ENCODE measurements at places on chromosomes 6 and 20.

DNA sequence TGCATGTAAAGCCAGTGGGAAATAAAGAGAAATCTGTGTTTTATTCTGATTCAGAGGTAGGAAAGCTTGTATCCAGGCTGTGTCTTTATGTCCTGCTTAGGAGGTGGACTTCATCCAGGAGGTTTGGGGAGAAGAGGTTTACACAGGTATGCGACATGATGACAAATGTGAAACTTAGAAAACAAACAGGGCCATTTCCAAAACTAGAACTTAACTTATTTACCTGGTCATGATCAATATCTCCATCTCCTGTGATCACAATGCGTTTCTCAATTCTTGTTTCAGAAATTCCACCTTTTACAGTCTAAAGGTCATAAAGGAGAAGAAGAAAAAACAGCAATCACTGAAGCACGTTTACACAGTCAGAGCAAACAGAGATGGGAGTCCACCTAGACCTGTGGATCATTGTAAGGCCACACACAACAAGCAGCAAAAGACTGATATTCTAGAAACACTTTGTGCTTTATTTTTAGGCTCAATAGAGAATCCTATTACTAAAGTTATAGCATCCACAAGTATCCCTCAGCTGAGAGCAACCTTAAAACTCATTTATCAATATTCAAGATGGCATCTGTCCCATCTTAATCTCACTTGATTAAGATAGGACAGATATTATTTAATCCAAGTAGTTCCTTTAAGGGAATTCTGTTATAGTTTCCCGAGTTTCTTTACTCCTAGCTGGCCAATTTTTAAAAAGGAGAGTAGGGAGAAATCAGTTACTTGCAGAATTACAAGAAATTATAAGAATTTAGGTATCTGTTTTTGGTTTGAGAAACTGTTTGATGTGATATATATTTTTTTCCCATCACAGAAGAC is 36.4 kb downstream of the SMLR1 start:
- DNase-seq = no peak

GRCh38 chr6:27650620-27651370 is 177.9 kb upstream of the ZNF184 start:
- DNase-seq = peak; percentile 90

- no peak for DNase-seq
Observed at GRCh38 chr20:25992146-25992545, 295.5 kb upstream of the ZNF337 start.

DNA sequence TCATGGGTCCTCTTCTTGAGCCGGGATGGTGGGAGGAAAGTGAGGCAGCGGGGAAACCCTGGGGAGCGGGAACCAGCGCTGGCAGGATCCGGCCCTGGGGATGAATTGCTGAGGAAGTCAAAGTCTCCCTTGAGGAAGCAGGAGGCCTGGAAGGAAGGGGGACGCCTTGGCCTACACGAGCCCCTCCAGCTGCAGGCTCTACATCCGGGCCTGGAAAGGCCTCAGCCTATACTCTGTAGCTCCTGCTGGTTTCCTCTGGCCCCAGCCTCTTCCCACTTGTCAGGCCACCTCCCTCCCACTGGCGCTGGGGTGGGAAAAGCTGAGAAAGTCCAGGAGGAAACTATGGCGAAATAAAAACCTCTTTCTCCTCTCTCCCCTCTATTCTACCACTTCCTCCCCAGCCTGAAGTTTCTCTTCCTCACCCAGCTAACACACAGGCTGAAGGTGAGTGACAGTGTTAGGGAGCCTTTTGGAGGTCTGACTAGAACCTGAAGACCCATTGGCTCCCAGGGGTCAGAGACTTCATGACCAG is 14.9 kb downstream of the TREML2 start:
- DNase-seq = no peak

DNA sequence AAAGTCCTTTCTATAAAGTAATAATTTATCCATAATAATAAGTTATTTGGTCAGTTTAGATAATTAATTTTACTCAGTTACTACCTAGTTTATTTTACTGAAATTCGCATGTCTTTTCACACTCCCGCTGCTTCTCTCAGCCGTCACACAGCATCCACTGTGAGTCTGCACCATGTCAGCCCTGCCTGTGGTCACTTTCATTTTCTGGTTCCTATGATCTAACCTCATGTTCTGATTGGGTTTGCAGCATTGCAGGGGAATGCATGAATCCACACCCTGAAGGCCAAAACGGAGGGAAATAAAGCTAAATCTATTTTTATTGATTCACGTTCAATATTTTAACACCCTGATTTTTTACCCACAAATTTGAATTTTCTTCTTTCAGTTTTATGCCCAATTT is 47.4 kb downstream of the PDE10A start:
- DNase-seq = no peak

- no peak for DNase-seq
Observed at GRCh38 chr6:163296835-163297519, 117.5 kb upstream of the QKI start.

GRCh38 chr6:10791673-10792072 is 44.1 kb downstream of the TMEM14B start:
- DNase-seq = no peak

GRCh38 chr6:31534521-31535040 is 5.8 kb downstream of the MCCD1 start:
- no peak for DNase-seq

DNA sequence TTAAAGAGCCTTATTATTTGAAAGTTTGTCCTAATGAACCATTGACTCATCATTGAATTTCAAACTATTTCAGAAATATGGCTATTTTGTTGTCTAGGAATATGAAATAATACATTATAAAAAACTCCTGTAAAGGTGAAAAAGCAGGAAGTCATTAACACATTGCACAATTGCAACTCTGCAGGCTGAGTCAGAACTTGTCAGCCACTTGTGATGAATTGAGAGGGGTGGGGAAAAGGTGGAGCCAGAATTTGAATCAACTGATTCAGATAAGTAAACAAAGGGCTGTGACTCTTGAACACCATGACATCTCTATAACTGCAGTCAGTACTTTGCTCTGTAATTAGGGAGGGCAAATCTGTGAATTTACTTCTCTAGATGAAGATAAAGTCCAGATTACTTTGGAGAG is 6.0 kb downstream of the C6orf141 start:
- peak; percentile 45 for DNase-seq

- DNase-seq = no peak
Observed at GRCh38 chr6:82240186-82240585, 7.4 kb downstream of the IBTK start.

- no peak for DNase-seq
Observed at GRCh38 chr20:48617481-48617880, 210.3 kb downstream of the PREX1 start.

- DNase-seq = no peak
Observed at GRCh38 chr6:146183831-146184230, 155.0 kb downstream of the GRM1 start.

DNA sequence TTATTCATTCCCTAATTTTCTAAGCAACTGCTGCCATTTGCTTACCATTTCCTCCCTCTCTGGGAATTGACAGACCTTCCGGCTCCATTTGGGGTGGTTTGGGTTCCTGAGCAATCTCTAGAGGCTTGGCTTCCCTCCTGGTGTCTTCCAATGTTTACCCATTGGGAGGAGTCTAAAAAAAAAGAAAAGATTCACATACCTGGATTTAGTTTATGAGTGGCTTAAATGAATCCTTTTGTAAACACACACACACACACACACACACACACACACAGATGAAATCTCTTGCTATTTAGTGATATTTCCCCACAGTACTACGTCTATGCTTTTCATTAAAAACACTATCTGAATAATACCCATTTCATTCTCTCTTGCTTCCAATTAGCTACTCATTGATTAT is 48.3 kb upstream of the TRAF3IP2 start:
- no peak for DNase-seq

- DNase-seq = no peak
Observed at GRCh38 chr6:52539607-52540006, 37.3 kb downstream of the TRAM2 start.

GRCh38 chr6:4351520-4352321 is 216.3 kb upstream of the ECI2 start:
- no peak for DNase-seq

- DNase-seq = no peak
Observed at GRCh38 chr6:156617941-156618340, 159.2 kb upstream of the ARID1B start.

- DNase-seq = no peak
Observed at GRCh38 chr6:52496631-52497030, 76.5 kb downstream of the EFHC1 start.

DNA sequence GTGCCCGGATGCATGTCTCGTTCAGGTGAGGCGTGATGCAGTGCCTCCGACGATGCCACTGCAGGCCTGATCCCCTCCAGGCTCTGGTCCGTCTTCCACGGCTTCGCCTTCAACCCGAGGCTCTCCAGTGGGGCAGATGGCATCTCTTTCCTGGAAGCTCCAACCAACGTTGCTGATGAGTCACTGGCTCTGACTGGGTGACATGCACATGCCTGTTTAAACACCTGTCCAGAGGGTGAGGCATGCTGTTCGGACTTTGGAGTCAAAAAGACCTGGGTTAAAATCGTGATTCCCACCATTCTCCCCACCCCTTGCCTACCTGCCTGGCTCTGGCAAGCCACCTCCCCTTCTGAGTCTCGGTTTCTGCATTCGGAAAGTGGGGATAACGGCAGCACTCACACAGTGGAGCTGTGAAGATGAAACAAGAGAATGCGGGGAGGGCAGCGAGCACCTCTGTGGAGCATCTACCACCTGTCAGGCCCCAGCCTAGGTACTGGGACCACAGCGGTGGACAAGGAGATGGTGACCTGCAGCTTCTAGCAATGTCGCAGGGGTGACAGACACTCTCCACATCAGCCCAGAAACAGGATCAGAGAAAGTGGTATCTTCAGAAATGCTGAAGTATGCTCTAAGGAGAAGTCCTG is 8.5 kb upstream of the EDN3 start:
- no peak for DNase-seq

- DNase-seq = no peak
Observed at GRCh38 chr6:142420802-142421201, 119.0 kb downstream of the ADGRG6 start.

Data from activated CD4-positive, alpha-beta T cell treated with anti-CD3 and anti-CD28 coated beads, Interleukin-2, Interleukin-6, amounts not matched to agents 100 ng/mL and 50 ng/mL, durations not matched to agents 16 hours and 8 hours (primary cell).